Endothelial cell (in vitro differentiated cells): ENCODE measurements at places on chromosomes 6 and 20. TPM values are rescaled to one million over a fixed set of nuclear protein-coding genes. Genes with fewer than 3 reads are reported as not detected.

GRCh38 chr6:117448732-117449485 is 23.2 kb upstream of the ROS1 start:
- DNase-seq, result no peak

DNA sequence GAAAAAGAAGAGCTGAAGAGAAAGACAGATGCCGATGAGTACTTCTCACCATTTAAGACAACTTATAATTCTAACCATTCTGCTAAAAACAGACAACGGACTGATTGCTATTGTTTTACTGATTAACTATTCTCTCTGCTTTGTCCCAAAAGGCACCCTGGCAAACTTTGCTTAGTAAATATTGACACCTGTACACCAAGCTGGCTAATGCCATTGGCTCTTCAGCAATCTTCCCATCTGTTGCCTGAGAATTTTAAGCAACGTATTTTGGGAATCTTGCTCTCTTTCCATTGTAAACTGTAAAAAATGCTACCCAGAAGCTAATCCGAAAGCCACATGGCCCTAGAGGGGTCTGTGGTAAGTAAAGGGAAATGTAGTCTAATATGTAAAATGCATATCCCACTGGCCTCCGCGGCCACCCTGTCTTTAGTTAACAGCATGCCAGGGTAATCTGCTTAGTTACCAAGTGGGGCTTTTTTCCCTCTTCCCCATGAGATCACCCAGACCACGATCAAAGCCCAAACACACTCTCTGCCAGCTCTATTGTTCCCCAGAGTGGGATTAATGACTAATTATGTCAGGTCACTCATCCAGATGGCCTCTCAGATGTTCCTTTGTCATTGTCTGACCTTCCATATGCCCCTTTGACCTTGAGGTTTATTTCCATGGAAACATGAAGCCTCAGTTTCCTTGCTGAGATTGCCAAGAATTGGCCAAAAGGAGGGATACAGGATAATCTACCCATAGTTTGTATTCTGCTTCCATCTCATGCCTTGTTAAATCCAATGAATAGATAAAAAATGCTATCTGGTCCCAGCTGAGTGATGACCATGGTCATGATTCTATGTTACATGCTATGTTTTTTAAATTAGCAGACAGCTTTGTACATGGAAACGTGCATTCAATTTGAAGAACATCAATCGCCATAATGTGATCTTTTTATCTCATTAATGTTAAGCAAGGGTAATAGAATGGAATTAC is 216.4 kb upstream of the MCHR2 start:
- DNase-seq, result no peak

DNA sequence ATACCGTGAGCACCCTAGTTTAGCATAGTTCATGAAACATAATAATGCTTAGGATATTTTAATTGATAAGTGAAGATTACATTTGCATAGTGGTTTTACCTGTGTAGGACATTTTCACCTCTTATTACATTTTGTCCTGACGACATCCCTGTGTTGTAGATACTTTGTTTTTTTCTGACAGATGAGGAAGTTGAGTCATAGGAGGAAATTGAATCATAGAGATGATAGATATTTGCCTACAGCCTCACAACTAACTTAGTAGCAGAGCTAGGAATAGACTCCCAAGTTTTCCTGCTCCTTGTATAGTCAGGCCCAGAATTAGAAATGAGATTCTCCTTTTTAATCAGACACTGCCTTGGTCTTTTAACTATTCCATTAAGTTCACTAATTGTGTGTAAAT is 100.5 kb upstream of the SUPT3H start:
- no peak for DNase-seq

DNA sequence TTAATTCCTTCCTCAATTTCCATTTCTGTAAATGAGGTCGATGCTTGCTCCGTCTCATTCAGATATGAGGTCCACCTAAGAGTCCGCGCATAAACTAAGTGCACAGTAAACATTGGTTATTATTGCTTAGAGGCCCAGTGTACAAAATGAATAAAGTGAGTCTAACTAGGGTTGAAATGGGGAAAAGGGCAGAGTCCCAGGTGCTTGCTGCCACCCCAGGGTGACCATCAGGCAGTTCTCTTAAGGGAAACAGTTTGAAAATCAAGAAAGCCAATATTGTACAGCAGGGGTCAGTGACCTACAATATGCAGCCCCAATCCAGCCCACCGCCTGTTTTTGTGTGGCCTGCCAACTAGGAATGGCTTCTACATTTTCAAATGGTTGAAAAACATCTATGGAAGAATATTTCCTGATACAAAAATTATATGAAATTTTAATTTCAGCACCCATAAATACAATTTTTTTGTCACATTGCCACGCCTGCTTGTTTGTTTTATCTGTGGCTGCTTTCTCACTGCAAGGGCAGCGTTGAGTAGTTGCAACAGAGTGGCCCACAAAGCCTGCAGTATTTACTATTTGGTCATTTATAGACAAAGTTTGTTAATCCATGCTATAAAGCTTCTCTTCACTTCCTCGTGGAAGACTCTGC is 43.3 kb downstream of the SLC13A3 start:
- DNase-seq, result no peak

DNA sequence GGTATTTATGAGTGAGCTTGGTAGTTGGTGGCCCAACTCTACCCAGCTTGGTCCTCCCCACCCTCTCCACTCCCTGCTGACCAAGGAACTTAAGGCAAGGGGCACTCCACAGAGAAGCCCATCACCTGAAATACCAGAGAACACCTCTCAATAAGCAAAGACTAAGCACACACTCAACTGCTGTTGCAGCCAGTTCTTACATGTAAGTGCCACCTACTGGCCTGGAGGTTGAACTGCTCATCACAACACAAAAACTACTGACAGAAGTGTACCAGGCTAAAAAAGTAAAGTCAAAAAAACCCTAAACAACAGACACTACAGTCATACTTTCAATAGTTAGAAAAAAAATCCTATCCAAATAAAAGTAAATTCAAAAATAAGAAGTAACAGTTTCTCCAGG is 146.2 kb downstream of the FAM83B start:
- DNase-seq, result no peak

Gene TNFRSF21
- 32.5 TPM for total RNA-seq
